ENCODE measurements at places on chromosomes 3 and 15.

DNA sequence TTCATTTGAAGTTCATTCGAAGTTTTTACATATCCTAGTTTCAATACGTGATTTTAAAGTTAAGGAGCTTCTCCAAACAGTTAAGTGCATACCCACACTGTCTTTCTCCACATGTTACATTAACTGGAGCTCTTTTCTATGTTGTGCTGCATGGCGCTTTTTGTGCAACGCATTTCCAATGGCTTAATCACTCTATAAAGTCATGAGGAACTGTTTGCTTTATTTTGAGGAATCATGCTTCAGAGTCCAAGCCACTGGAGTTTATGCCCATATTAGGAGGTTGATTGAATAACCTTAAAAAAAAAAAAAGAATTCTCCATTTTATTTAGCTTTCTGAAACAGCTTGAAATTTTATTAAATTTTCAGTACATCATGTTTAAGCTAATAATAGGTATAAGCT lies 109.4 kb upstream of the MBNL1 start:
- no peak for DNase-seq

GRCh38 chr3:12643010-12643380 lies 20.9 kb downstream of the RAF1 start:
- DNase-seq: no peak

- no peak for DNase-seq
Measured at GRCh38 chr3:110063178-110063577, 725.8 kb upstream of the DPPA4 start.

- no peak for DNase-seq
Measured at GRCh38 chr3:174333640-174334039, 525.5 kb upstream of the NAALADL2 start.

- no peak for DNase-seq
Measured at GRCh38 chr15:65406424-65407000, 16.2 kb downstream of the IGDCC4 start.

GRCh38 chr3:142035308-142035922 lies 113.9 kb downstream of the TFDP2 start:
- no peak for DNase-seq

GRCh38 chr3:168096210-168096652 lies 507 bp upstream of the GOLIM4 start:
- no peak for DNase-seq

DNA sequence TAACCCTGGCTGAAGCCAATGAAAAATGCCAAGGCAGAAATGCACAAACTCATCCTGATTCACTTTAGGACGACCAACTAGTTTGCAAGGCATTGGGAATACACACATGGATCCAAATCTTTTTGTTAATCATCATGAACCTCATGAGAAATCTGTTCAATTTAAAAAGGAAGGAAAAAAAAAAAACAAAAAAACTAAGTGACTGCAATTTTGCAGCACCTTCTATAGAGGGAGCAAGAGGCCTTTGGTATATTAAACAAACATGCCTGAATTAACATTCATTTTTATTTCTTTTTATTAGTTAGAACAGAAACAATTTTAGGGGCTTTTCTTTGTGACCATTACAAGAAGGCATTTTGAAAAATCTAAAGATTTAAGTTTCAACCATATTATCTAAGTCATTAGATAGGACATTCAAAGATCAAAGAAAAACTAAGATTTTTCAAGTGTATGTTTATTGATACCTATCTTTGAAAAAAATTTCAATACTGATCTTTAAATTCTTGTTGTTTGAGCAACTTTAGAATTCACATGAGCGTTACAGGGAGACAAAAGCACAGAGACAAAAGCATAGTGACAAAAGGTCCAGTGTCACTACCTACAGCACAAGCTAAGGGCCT lies 182.4 kb downstream of the CBLB start:
- peak; percentile 42 for DNase-seq

DNA sequence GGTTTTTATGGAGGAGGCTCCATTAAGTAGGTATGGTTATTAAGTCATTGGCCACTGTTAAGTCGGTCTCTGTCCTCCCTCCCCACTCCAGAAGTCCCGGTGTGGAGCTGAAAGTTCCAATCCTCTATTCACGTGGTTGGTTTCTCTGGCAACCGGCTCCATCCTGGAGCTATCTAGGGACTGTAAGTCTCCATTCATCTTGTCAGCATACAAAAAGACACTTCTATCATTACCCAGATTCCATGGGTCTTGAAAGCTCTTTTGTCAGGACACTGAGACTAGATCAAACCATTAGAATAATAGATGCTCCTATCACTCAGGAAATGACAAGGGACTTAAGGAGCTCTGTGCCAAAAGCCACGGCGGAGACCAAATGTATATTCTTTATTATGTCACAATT lies 110.3 kb downstream of the PIK3CB start:
- DNase-seq: no peak

GRCh38 chr3:78974181-78974790 lies 793.5 kb downstream of the ROBO1 start:
- DNase-seq: no peak

GRCh38 chr15:72197460-72198355 lies at the start of gene GRAMD2A:
Gene GRAMD2A, minus strand, starts transcription at chr15:72197787.
- DNase-seq: no peak

GRCh38 chr3:73653877-73654276 lies 29.1 kb upstream of the PDZRN3 start:
- DNase-seq: no peak

- no peak for DNase-seq
Measured at GRCh38 chr3:116260491-116260890, 184.8 kb downstream of the LSAMP start.

DNA sequence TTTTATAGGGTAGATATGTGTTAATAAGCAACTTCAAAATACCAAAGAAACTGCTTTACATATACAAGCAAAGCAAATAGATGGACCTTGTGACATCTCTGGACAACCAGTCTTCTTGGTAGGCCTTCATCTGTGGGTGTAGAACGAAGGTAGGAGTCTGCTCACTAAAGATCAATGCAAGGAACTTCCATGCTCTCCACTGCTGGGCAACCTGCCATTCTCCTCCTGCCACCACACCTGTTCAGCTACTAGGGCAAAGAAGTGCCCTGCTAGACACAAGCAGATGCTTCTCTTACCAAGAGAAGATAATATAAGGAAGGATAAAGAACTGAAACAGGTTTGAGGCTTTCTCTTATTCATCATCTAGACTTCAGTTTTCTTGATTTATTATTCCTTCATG lies 12.6 kb downstream of the PPARG start:
- no peak for DNase-seq

DNA sequence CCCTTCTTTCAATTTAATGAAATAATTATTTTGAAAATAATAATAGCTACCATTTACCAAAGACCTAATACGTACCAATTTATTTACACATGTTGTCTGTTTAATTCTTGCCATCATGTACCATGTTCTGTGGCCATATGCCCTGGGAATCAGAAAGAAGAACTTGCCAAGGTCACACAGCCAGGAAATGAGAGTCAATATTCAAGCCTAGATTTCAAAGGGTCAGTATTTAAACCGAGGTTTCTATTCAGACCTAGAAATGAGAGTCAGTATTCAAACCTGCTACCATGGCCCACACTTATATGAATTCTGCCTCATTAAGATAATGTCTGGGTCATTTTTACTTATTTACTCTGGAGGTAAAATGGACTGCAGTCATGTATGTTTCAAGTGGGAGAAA lies 103.6 kb upstream of the TBL1XR1 start:
- no peak for DNase-seq

DNA sequence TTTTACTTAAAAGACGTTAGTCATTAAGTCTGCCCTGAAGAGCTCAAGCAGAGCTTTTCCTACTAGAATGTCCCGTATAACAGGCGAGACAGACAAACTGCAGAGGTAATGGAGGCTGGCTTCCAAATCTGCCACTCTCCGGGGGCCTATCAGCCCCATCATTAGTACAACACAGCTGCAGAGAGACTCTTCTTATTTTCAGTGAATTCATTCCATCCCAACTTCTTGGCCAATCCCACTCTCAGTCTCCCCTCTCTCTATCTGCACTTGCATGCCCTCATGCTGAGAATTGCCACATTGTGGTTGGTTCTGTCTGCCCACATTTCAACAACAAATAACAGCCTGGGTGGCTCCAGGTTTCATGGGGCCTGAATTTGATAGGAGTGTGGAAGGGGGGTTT lies 412.7 kb downstream of the ERC2 start:
- no peak for DNase-seq

DNA sequence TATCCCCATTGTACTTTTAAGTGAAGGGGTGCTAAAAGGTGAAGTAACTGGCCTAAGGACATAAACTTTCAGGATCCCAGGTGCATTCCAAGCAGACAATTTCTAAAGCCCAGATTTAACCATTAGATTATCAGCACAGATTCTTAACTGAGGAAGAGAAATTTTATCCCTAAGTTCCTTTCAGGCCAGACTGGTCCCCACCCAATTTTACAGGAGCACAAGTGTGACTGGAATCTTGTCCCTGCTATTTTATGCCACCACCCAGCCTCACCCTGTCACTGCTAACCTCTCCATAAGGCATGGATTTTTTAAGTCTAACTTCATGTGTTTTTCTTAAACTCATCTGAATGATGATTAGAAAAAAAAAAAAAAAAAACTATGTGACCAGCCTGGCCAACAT lies 37.1 kb upstream of the ATP1B3 start:
- DNase-seq: no peak

- no peak for DNase-seq
Measured at GRCh38 chr3:111244760-111245159, 173.1 kb downstream of the NECTIN3 start.

DNA sequence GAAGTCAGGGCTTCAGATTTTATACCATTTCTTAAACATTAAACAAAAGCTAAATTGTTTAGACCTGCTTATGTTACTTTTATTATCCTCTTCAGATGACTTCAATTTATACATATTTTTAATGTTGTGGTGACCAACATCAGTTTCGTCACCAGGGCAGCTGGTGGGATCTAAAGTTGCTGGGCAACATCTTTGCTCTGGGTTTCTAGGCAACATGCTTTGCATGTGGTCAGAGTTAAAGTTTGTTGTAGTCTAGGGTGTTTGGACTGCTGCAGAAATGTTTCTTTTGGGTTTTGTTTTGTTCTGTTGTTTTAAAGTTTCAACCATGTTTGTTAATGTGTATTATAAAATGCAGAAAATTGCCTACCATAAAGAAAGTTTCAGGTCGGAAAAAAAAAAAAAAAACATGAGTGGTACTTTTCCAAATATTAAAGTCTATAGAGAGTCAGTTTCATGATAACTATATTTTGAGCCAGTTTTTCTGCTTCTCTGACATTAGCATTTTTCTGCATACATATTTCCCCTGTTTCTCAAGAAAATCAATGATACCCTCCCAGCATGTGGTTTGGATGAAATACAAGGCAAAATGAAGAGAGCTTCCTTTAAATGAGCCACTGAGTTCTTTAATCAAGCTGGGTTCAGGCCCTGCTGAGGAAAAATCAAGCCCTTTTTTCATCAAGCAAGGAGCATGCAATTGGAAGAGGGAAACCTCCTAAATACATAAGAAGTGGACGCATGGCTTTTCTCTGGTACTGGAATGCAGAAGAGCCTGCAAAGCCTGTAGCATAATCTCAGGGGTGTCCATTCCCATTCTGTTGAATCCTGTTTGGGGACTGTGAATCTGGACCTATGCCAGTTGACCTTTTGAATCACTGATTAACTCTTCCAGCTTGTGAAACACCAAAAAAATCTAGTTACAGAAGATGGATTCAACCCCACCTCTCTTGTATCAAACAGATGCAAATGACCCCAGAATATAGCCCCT lies 35.0 kb upstream of the VGLL3 start:
- no peak for DNase-seq

GRCh38 chr15:53522991-53523390 lies 236.5 kb downstream of the WDR72 start:
- DNase-seq: no peak

- no peak for DNase-seq
Measured at GRCh38 chr15:56538901-56539545, 74.1 kb upstream of the MNS1 start.

DNA sequence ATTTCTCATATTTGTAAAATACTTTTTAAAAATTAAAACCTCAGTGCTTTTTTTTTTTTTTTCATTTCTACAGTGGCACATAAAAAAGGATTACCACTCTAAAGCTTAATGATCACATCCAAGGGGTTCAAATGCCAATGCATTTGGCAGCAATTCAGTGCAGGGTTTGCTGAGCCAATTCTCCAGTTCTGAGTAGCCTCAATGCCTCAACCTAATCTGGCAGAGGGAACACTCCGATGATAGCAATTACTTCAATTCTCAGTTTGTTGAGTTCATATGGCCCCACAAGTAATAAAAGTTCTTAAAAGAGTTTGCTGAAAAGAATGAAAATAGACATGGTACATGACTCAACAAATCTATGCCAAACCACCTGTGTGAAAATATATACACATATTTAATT lies 79.3 kb upstream of the RBMS3 start:
- no peak for DNase-seq

DNA sequence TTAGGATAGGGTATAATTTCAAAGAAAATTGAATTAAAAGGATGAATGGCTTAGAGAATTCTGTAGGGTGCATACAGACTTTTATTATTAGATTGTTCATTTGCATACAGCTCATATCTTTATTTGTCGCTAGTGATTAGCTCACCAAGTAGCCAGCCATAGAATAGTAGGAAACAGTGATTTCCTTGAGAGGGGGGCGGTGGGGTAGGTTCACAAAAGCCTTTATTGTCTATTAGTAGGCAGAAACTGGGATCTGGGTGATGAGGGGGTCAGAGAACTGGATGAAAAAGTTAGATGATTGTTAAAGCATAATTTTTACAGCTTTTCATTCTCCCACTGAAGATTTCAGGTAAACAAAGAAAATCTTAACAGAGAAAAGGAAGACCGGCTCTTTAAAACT lies 77.6 kb upstream of the RAP2B start:
- no peak for DNase-seq

GRCh38 chr15:74402873-74403587 lies 30.7 kb downstream of the SEMA7A start:
- DNase-seq: peak; percentile 28

DNA sequence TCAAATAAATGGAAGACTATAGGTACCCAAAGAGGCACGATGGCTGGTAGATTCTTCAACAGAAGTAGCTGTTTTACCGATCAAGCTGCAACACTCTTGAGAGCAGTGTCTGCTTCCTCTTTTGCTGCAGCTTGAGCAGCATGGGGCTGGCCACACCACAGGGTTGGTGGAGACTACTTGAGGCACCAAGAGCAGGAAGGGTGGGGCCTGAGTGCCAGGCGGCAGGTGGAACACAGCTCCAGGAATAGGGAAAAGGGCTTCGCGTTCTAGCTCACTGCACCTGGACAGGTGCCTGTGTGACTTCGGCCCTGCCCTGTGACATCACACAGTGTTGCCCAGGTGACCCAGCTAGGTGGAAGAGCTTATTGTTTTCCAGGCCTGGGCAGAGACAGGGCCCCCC lies at the start of gene CCDC33:
Gene CCDC33 (plus strand): TSS at position 365 of the 400 bp plus-strand sequence. CDS start 394 bp downstream, outside the sequence.
- no peak for DNase-seq

DNA sequence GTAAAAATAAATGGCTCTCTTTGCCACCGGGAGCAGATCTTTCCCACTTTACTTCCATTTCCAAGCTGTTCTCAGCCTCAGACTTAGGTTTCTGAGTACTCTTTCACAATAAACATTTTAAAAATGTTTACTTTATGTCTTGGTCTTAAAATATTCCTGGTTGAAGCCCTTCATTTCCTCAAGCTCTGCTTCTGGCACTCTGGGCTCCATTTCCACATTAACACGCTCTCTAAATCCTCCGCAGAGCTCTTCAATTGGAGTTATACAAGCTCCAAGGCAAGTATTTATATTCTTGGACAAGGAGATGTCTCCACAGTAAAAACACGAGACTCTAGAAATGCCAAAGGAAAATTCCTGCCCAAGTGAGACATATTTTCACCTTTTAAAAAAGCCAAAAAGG lies 169.3 kb downstream of the GREM1 start:
- DNase-seq: no peak

All from immature natural killer cell (primary cell).